ENCODE measurements at places on chromosomes 5 and 9.

DNA sequence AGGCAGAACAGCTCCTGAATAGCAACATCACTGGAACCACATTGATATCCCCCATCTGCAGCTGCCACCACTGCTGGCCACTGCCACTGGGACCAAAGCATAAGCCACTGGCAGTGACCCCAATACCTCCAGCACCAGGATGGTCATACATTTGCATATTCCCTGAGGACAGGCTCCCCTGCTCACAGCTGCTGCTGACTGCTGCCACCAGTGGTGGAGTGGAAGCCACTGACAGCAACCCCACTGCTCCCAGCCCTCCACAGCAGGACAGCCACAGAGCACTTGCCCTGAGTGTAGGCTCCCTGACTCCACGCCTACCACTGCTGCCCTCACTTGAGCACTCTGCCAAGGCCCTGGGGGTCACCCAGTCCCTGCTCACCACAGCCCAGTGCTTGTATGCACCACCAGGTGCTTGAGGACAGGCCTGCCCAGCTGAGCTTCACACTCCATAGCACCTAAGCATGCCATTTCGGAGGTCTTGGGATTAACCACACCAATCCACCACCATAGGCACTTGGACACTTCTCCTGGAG lies 327.4 kb upstream of the RPS23 start:
- no peak for DNase-seq

GRCh38 chr9:98132806-98133631 lies 14.0 kb upstream of the TRIM14 start:
- DNase-seq: no peak

DNA sequence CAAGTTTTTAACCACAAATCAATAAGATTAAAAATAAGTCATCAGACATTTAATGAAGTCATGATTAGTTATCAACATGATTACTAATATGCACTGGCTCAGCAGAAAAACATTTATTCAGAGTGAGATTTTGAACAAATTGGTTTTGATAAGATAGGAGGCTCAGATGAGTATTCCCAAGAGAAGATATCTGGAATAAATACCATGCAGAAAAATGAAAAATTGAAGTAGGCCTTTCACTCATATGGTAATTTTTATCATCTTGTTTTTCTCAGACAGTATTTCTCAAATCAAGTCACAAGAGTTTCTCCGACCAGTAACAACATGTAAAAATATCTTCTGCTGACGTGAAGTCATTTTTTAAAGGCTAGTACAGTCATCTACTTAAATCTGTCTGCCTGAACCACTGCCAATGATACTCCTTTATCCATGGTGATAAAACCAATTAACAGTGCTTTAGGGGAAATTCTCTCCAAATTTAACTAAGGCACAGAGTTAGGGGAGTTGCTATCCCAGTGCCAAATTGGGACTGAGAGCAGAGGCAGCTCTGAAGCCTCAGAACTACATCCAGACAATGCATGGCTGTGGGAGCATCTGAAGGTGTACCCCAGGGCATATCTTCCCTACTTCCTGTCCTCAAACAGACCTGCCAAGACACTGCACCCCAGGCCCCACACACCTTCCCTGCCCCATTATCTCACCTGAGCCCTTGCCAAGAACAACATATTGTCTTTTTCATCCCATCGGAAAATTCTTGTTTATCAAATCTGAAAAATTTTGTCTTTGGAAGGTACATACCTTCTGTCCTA lies 105.5 kb upstream of the TSLP start:
- no peak for DNase-seq

GRCh38 chr5:173963867-173964441 lies 25.0 kb upstream of the C5orf47 start:
- no peak for DNase-seq

DNA sequence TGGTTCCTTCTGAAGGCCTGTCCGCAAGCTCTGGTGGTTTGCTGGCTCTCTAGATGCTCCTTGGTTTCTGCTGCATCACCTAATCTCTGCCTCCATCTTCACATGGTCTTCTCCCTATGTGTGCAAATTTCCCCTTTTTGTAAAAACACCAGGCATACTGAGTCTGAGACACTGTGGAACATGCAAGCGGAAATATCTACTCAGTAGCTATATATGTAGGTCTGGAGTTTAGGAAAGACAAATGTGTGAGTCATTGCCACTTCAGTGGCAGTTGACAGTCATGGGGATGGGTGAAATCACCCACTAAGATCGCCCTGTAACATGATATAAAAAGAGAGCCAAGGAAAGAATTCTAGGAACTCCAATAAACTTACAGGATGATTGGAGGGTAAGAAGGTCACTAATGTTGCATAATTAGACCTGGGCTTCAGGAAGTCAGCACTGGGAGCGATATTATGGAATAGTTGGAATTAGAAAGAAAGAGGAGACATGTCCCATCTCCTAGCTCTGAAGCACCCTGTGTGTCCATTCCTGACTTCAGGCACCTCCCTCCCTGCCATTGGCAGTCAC lies 22.7 kb upstream of the UBLCP1 start:
- peak; percentile 85 for DNase-seq

DNA sequence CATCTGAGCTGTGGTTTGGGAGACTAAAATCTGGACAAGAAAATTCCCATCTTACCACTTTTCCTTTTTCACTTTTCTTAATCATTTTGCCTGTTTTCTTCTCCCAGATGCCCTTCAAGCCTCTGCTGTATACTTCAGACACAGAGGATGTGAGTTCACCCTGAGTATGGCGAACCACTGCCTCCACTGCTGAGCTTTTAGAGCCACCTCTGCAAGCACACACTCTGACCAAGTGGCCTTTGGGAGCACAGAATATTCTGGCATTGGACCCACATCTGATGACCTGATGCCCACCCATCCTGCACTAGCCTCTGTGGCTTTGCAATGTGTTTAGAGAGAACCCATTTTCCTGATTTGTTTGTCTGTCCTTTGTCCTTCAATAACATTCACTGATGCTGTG lies 32.5 kb downstream of the TERT start:
- DNase-seq: no peak

GRCh38 chr9:127318651-127319167 lies 54.1 kb downstream of the GARNL3 start:
- no peak for DNase-seq

GRCh38 chr9:13983607-13984006 lies 330.3 kb downstream of the NFIB start:
- no peak for DNase-seq

DNA sequence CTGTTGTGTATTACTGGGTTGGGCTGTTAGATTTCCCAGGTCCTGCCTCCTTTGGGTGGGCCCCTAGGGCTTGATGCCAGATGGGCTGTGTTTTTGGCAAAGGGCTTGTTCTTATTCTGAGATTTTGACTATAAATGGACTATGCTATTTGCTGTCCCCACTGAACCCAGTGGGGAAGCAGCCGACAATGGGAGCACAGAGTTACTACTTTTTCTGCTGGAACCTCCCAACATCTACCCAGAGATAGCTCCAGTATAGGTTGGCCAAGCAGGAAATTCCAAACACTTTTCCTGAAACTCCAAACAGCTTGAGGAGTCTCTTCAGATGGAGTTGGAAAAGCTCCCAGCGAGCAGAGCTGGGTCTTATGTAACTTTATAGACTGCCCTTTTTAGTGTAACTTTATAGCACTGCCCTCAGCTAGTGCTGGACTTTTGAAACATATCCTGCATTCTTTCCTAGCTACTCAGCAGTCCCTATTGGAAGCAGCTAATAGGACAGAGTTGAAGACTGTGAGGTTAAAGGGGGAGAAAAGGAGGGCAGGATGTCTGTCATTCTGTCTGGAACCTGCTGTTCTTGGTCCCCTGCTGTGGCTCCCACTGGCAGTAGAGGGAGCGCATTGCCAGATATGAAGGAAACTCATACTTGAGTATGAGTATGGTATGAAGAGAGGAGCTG lies 21.0 kb downstream of the RUSC2 start:
- DNase-seq: no peak

GRCh38 chr9:114157516-114158176 lies 2.3 kb downstream of the COL27A1 start:
- no peak for DNase-seq

All from Panc1 (cell line).